Fibroblast of skin of left biceps (primary cell): ENCODE measurements at places on chromosomes 1 and 21.

GRCh38 chr1:203733009-203733863, 31.7 kb upstream of the LAX1 start:
- DNase-seq: no peak

DNA sequence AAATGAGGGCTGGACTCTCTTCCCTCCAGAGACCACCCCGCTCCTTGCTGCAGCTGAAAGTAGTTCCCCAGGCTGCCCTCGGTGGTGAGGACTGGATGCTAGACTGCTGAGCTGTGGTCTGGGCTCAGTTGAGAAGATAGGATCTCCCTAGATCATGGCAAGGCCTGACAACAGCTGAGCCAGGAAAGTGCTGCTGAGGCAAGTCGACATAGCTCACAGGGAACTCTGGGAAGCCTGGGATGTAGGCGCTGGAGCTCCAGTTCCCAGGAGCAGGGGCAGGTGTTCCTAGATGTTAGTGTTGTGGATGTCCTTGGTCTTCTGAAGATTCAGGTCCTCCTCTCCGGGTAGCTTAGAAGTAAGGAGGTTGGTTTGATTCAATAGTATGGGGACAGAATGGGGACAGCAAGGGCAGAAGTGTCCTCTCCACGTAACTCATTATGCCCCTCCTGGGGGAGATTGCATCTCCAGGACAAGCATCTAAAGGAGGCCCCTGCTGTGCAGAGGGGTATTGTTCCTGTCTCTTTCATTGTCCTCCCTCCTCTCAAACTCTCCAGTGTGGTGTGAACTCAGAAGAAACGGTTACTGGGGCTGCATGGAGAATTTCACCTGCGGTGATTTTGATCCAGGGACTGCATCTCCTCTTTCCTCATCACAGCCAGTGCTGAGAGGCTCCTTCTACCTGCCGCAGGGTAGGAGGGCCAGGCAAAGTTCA, 3.7 kb downstream of the CYB561D1 start:
- DNase-seq: no peak

GRCh38 chr1:44634606-44635189, 39.6 kb downstream of the TMEM53 start:
- DNase-seq: no peak

DNA sequence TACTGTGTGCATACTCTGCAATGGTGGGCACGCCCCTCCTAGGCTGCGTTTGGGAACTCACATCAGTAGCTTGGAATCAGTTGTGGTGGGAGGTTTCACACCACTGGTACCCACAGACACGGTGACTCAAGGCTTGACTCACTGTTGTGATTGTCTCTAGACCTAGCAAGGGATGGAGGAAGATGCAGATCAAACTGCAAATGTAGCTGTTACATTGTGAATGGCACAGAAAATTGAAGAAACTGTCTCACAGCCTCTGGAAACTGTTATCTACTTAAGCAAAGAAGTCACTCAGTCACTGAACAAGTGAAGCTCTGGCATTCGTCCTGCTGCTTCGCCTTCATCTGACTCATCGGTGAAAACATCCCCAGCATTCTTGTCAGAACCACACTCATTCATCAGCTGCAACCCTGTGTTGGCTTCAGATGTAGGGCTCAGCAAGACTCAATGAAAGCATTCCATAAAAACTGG, 59.5 kb downstream of the POFUT2 start:
- peak; percentile 97 for DNase-seq

- no peak for DNase-seq
Observed at GRCh38 chr1:202708456-202709275, 1.6 kb downstream of the SYT2 start.

DNA sequence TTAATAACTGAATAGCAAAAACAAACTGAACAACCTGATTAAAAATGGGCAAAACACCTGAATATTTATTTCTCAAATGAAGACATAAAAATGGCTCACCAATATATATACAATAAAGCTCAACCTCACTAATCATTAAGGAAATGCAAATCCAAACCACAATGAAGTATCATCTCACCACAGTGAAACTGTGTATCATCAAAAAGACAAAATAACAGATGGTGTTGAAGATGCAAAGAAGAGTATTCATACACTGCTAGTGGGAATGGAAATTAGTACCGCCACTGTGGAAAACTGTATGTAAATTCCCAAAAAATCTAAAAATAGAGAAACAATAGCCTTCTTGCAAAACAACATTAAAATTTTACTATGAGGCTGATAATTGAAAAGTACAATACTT, 1660.1 kb upstream of the B3GALT2 start:
- DNase-seq: no peak
